ENCODE measurements at places on chromosomes 3 and 15.

- DNase-seq, result no peak
Observed at GRCh38 chr3:40458473-40458872, 1.3 kb downstream of the RPL14 start.

DNA sequence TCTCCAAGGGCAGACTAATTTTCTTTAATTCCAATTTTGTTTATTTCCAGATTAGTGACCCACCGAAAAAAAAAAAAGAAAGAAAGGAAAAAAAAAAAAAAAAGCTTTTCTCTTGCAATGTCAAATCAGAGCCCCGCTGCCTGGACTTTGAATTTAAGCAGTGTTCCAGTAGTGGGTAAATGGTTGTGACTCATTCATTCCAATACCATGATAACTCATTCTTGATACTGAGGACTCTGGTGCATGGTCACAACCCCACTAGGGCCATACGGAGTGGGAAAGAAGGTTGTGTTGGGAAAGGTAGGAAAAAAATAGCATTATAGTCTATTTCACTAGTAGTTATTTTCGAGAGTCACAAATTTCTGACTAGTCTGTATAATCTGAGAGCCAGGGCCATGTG, 59.1 kb upstream of the COL8A1 start:
- no peak for DNase-seq

DNA sequence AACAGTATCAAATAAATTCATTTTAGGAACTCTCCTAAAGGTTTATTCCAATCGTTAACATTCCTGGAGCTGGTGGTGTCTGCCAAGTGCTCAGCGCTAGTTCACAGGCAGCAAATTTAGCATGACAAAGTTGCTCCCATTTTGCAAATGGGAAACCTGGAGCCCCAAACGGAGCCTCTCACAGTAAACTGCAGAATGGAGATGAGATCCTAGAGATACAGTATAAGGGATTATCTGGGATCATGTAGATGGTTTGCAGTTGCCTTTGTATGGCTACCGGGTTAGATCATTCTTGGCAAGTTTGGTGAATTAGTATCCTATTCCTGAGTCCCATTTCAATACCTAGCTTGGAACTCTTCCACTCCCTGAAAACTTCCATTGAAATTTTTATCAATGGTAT, 173.7 kb downstream of the CDIN1 start:
- DNase-seq, result no peak

GRCh38 chr15:58771621-58772250, 634 bp downstream of the MINDY2 start:
- DNase-seq, result peak; percentile 65

DNA sequence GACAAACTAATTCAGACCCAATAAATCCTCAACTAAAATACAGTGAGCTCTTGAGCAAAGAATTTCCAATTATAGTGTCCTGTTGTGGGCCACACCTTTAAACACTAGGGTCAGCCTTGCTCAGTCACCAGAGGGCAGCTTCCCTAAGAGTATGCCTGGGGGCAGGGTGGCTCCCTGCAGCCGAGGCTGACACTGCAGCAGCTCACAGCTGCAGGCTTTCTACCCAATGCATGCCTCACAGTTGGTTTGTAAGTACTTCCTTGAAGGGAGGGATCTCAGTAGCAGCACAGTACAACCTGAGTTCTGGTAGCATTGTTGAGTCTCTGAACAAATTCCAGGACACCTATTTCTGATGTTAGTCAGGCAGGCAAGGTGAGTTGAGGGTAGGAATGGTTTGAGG, 335.6 kb downstream of the TUSC7 start:
- DNase-seq, result peak; percentile 33

GRCh38 chr3:150412561-150413231, 4.6 kb downstream of the TSC22D2 start:
- DNase-seq, result peak; percentile 13

GRCh38 chr3:1439395-1439794, 346.6 kb downstream of the CNTN6 start:
- peak; percentile 10 for DNase-seq

- DNase-seq, result peak; percentile 20
Observed at GRCh38 chr3:15797642-15798303, at the start of gene ANKRD28. TSS of gene ANKRD28 (minus strand) at chr3:15797979. CDS start at chr3:15796521, 1,458 bp downstream.

DNA sequence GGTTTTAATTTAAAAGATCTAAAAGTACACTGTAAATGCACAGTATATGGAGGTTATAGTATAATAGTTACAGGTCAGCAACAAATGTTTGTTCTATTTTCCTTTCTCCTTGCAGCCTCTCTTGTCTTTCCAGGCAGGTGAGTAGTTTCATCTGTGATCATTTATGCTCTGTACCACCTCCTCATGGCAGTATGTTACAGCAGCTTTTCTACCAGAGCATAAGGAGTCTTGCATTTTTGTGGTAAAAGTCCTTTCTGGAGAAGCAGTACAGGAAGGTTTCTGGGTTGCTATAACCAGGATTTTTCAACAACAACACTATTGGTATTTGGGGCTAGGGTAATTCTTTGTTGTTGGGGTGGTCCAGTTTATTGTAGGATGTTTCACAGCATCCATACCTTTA, 59.5 kb downstream of the ZNF609 start:
- no peak for DNase-seq

DNA sequence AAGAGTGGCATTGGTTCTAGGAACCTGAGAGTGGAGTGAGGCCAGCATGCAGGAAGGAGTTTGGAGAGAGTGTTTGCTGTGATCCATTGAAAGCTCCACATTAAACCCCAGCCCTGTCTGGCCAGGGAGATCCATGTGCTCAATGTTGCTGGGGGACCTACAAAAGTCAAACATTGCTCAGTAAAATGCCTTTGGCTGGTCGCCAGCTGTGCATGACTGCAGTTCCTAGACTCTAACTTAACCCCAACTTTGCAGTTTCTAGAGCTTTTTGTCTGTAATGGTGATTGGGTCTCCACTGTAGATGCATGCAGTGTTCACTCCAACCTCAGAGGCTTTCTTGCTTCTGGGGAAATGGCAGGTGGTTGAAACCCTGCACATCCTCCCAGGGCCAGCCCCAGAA, 99.7 kb upstream of the ABHD17C start:
- peak; percentile 28 for DNase-seq

- peak; percentile 30 for DNase-seq
Observed at GRCh38 chr3:181326637-181327223, 337.2 kb upstream of the DNAJC19 start.

DNA sequence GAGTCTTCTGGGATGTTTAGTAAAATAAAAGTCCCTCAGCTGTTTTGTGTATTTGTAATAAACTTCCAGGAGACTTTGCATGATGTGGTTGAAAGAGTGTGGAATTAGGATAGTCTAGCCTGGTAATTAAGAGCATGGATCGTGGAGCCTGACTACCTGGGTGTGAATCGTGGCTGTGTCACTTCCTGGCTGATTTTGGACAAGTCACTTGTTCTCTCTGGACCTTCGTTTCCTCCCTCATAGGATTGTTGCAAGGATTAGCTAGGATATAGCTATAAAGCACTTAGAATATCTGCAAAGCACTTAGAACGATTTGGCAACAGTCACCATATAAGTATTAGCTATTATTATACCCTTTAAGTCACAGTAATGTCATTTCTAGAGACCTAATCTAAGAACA, 40.2 kb downstream of the SLMAP start:
- DNase-seq, result no peak

- no peak for DNase-seq
Observed at GRCh38 chr3:49702672-49703071, 13.3 kb downstream of the RNF123 start.

- no peak for DNase-seq
Observed at GRCh38 chr3:188534633-188535032, 380.7 kb downstream of the LPP start.

DNA sequence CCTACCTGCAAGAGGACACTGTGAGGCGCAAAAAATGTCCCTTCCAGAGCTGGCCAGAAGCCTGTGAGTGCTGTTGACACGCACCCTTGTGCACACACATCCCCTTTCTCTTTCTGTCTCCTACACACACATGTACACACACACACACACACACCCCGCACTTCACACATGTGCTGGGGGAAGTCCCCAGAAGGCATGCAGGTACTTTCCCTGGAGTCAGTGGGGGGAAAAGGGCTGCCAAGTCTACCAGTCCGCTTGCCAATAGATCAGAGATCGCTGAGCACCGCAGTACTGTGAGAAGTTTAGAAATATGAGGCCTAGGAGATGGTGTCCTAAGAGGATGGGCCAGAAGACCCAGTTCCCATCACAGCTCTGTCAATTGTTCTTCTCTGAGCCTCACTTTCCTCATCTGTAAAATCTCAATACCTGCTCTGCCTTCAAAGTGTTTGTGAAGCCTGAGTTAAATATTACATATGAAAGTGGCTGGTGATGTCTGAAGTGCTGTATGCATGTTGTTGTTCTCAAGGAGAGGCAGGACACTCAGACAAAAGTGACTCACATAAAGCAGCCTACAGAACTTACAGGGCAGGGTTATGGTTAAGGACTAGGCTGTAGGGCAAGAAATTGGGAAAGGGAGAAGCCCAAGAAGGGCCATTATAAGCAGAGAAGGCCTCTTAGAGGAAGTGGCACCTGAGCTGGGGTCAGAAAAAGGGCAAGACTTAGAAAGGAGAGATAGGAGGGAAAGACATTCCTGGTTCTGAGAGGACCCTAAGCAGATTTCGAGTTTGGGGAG, 6.8 kb downstream of the IL17RE start:
- no peak for DNase-seq

DNA sequence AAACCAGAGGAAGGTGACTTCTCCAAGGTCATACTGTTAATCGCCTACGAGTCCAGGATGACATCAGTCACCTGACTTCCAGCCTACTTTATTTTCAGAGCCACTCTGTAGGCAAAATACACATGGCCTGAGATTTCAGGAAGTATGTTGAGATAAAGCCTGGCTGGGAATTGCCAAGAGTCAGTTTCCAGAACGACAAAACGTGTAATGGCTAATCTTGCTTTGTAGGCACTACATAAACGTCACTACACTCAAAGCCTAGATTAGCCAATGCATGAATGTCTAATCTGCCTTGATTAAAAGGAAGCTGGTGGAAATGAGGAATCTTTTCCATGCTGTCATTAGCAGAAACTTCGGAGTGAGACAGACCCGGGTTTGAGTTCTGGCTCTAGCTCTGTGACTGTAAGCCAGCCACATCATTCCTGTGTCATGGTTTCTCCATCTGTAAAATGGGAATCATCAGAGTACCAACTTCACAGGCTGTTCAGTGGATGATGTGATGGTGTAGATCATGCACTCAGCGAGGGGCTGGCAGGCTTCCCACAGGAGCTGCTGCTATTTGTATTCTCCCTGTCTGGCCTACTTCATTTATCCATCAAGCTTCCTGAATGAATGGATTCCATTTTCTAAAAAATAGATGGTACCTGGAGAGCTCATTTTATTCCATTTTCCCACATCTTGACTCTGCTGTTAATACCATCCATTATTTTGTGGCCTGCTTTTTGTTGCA, 241.9 kb downstream of the XXYLT1 start:
- no peak for DNase-seq

GRCh38 chr3:62892951-62893350, 17.7 kb upstream of the CADPS start:
- DNase-seq, result no peak

DNA sequence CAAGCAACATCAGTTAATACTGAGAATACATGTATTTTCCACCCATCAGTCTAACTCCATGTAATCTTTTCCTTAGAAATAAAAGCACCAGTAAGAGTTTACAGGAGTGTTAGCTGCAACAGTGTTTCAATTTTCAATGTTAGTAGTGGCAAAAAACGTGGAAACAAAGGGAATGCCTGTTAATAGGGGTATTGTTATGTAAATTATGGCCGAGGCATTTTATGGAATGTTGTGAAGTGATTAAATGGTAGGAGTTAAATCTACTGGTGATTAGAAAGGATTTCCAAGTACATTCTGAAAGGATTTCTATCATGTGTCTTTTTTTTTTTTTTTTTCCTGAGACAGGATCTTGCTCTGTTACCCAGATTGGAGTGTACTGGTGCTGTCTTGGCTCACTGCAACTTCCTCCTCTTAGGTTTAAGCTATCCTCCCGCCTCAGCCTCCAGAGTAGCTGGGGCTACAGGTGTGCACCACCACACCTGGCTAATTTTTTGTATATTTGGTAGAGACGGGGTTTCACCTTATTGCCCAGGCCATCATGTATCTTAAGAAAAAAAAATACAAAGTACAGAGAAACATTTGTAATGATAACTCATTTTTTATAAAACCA, 6.6 kb downstream of the ATP6V1A start:
- no peak for DNase-seq

GRCh38 chr3:140170612-140171011, 235.6 kb downstream of the CLSTN2 start:
- DNase-seq, result no peak

DNA sequence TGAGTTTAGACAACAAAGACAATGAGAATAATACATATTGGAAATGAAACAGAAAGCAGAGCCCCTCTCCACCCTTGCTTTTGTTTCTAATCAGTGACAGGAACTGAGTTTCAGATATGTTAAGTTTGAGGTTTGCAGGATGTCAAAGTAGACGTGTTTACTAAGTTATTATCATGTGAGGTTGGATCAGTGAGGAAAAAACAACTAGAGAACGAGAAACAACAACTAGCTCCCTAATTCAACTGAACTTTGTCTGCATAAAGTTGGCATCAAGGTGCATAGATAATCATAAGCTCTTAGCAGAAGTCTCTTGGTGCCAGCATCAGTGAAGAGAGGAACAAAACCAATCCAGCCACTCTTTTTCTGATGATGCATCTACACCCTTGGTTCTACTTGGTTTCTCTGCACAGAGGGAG, 491.1 kb upstream of the NR2F2 start:
- DNase-seq, result no peak

- DNase-seq, result no peak
Observed at GRCh38 chr3:39468108-39468436, 592 bp downstream of the MOBP start.

DNA sequence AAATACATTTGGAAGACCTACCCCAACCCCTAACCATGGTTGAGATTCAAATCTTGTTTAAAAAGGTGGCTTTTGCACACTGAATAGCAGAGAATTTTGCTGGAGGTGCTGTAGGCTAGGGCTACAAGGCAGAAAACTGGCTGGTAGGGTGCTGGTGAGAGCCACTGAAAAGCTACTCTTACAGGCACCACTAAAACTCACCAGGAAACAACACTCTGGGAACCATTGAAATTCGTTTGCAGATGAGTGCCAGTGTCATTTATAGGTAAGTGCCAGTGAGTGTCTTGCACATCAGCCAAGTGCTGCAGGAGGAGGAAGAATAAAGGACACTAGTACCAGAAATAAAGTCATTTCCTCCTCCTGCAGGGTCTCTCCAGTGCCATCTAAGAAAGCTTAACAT, 610.2 kb downstream of the ZNF385D start:
- DNase-seq, result no peak
